IgD-negative memory B cell (primary cell): ENCODE measurements at places on chromosomes 13 and 19. TPM values are rescaled to one million over a fixed set of nuclear protein-coding genes. Genes with fewer than 3 reads are reported as not detected.

B3GNT8 gene
- polyA plus RNA-seq: 0.59 TPM

ZNF772 gene
- 1.1 TPM for polyA plus RNA-seq

KLK14 gene
- polyA plus RNA-seq: not detected

DHDH gene
- polyA plus RNA-seq: 0.39 TPM

CD209 gene
- polyA plus RNA-seq: not detected
